ENCODE measurements at places on chromosomes 1 and 21. TPM values are rescaled to one million over a fixed set of nuclear protein-coding genes. Genes with fewer than 3 reads are reported as not detected.

DNA sequence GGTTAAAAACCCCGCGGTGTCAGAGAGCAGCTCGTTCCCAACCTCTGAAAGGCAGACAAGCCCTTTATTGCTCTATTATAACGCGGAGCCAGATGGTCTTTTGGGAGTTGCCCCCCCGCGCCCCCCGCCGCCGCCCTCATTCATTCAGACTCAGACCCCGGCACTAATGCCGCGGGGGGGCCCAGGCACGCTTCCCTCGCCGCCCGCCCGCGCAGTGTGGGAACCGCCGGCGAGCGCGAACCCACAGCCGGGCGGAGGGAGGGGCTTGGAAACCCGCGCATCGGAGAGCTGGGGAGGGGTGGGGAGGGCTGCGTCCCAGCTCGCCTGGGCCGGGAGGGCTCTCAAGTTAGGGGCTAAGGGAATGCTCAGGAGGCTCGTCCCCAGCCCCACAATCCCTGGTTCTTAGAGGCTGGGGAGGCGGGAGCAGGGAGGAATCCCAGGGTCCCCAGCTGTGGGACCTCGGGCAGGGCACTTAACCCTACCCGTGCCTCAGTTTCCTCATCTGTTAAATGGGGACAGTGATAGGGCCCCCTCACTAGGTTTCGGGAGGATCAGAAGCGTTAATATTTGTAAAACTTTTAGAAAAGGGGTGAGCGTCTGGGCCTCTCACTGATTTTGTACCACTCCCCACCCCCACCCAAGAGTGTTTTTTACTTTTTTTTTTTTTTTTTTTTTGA, 10.9 kb upstream of the HES5 start:
- DNase-seq, result no peak

EFNA4 gene
- total RNA-seq, result 1.1 TPM

GRCh38 chr1:200022239-200022804, 5.2 kb upstream of the NR5A2 start:
- no peak for DNase-seq

ZSCAN20 gene
- total RNA-seq, result 2.8 TPM

DNA sequence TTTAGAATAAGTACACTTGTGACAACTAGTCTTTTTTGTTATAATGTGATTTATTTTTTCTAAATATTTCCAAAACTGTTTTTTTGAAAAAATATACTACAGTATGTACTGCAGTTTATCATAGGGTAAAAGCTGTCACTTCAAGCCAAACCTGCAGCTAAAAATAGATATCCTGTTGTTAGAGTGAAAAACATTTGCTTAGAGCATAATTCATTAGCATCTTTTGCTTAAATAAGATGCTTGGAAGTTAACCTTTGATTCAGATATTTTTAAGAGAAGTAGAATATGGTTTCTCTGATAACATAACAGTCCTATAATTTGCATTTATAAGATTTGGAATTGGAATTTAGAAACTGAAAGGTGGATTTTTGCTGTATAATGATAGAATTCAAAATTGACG, 21.5 kb downstream of the PRKACB start:
- DNase-seq, result no peak

- DNase-seq, result no peak
Measured at GRCh38 chr1:36863061-36863460, 171.3 kb downstream of the GRIK3 start.

DNA sequence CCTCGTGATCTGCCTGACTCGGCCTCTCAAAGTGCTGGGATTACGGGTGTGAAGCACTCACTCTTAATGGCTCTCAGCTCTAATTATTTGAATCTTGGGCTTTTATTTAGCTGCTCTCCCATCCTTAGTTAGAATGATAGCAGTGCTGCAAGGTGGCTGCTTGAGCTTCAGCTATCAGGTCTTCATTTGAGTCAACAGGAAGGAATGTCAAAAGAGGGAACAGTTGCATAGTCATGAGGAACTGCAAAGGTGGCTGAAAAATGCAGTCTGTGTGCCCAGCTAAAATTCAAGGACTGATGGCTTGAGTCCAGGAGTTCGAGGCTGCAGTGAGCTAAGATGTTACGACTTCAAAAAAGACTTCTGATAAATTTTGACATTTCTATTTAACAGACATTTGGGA, 55.6 kb downstream of the UCK2 start:
- no peak for DNase-seq

GBP4 gene
- total RNA-seq, result 2.3 TPM

GRCh38 chr1:101219924-101220870, 16.6 kb upstream of the S1PR1 start:
- DNase-seq, result no peak

GRCh38 chr1:210024996-210025395, 87.0 kb downstream of the SYT14 start:
- no peak for DNase-seq

DNA sequence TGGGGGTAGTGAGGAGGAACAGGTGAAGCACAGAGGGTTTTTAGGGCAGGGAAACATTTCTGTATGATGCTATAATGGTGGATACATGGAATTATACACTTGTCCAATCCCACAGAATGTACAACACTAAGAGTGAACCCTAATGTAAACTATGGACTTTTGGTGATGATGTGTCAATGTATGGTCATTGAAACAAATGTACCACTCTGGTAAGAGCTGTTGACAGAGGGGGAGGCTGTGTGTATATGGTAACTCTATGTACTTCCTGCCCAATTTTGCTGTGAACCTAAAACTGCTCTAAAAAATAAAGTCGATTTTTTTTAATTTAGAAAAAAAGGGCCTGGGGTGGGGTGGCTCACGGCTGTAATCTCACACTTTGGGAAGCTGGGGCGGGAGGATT, 22.9 kb downstream of the ASAP3 start:
- no peak for DNase-seq

GRCh38 chr1:189859385-189859977, 618.2 kb downstream of the BRINP3 start:
- DNase-seq, result no peak

DNA sequence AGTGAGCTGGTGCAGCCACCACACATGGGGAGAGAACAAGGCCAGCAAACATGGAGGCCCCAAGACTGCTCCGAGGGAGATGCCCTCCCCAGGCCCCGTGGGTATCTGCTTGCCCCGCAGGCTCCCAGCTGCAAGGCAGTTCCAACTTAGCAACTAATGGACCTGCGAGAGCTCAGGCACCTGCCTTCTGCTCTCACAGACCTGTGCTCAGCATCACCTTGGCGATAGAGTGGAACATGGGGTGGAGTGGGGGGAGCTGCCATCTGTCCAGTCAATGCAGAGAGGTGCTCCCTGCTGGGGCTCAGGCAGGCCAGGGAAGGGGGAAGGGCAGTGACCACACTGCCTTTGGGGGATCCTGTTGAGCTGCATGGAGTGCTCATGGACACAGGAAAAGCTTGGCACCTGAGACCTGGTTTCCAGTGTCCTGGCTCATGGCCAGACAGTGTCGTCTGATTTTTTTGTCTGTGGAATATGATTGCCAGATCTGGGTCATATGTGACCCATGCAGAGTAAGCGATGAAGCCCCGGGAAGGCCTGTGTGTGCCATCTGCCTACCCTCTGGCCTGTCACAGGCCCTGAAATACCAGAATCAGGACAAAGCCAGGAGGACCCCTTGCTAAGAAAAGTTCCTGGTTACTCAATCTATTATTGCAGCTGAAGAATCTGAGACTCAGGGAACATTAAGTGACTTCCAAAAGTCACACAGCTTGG, 39.9 kb upstream of the TENT5C start:
- no peak for DNase-seq

DNA sequence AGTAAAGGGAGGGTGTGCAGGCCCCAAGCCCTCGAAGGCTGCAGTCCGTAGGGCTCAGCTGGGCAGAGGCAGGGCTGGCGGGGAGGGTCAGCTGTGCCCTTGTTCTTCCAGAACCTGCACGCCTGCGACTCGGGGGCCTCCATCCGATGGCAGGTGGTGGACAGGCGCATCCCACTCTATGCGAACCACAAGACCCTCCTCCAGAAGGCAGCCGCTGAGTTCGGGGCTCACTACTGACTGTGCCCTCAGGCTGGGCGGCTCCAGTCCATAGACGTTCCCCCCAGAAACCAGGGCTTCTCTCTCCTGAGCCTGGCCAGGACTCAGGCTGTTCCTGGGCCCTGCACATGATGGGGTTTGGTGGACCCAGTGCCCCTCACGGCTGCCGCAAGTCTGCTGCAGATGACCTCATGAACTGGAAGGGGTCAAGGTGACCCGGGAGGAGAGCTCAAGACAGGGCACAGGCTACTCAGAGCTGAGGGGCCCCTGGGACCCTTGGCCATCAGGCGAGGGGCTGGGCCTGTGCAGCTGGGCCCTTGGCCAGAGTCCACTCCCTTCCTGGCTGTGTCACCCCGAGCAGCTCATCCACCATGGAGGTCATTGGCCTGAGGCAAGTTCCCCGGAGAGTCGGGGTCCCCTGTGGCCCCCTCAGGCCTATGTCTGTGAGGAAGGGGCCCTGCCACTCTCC, 13.6 kb upstream of the LRRC3 start:
- peak; percentile 10 for DNase-seq

- DNase-seq, result no peak
Measured at GRCh38 chr21:45147473-45148315, 73.3 kb downstream of the ADARB1 start.

DNA sequence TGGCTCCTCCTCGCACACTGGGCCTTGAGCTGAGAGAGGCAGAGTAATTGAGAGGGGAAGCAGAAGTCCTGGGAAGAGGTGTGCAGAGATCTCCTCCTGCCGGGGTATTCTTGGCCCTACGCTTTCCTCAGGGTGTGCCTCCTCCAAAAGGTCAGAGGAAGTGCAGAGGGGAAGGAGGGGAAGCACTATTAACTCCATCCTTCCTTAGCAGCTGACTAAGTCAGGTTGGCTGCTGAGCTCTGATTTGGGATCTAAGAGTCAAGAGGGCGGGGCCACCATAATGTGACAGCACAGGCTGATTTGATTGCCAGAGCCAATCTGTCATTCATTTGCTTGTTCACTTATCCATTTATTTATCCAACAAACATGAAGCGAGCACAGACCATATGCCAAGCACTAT, 12.3 kb downstream of the ATP2B4 start:
- no peak for DNase-seq

- no peak for DNase-seq
Measured at GRCh38 chr1:119225265-119225664, 84.8 kb upstream of the WARS2 start.

UBE4B gene
- 72.8 TPM for total RNA-seq

GRCh38 chr1:106980121-106980520, 76.4 kb upstream of the PRMT6 start:
- DNase-seq, result no peak

GRCh38 chr1:37038227-37039093, 4.1 kb upstream of the GRIK3 start:
- DNase-seq, result no peak

All from psoas muscle (tissue), 8 donors.